Stimulated activated naive B cell treated with anti-CD40 and anti-IgM and Interleukin-4, amounts not matched to agents 10 μg/mL and 1 μg/mL and 100 μg/mL, for 72 hours (primary cell): ENCODE measurements at places on chromosomes 13 and 19.

GRCh38 chr19:17575871-17576757 lies 20.7 kb downstream of the COLGALT1 start:
- DNase-seq, result no peak

- no peak for DNase-seq
Measured at GRCh38 chr13:20882206-20882605, 20.3 kb downstream of the XPO4 start.

DNA sequence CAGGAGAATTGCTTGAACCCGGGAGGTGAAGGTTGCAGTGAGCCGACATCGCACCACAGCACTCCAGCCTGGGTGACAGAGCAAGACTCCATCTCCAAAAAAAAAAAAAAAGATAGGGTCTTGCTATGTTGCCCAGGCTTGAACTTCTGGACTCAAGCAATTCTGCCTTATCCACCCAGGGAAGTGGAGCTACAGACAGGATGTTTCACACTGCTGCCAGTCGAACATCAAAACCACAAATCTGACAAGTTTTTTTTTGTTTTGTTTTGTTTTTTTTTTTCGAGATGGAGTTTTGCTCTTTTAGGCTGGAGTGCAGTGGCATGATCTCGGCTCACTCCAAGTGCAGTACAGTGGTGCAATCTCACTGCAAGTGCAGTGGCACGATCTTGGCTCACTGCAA lies 10.8 kb downstream of the XPO4 start:
- DNase-seq, result no peak

- no peak for DNase-seq
Measured at GRCh38 chr13:30329009-30329585, 21.7 kb upstream of the KATNAL1 start.

GRCh38 chr13:27920677-27921420 lies 1.0 kb downstream of the PDX1 start:
- DNase-seq, result no peak

DNA sequence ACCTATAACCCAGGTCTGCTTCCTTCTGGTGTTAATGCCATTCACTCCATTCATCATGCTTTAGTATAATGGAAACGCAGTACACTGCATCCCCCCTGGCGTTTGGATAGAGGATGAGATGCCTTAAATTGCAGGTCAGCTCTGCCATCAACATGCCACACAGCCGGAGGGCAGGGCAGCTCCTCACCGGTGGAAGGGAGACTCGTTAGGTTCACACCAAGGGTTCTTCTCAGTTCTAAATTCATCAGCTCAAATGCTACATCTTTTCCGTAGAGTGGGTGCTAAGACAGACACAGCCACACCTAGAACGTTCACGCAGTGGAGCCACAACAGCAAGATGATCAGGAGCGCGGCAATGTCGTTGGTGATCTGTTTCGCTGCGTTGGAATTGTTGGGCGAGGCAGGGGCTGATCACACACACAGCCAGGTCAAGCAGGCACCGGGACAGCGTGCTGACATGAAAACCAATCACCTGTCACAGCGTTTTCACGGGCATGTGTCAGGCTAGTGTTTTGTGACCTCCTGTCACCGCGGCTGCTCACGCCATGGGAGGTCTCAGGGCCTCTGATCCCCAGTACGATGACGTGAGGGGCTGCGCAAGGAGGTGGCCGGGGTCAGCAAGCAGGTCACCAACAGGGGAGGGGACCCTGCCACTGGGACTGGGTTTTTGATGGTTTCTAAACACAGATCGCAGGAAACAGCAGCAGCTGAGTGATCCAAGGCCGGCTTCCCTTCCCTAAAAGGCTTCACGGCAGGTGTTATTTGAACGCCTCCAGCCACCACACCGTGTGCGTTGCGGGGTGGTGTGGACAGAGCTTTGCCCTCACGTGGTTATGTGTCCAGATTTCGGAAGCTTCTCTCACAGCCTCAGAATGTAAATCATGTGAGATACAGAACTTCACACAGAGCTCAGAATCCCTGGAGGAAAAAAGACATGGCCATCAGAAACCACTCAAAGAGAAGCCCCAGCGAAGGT lies 94.3 kb upstream of the IRS2 start:
- DNase-seq, result no peak

DNA sequence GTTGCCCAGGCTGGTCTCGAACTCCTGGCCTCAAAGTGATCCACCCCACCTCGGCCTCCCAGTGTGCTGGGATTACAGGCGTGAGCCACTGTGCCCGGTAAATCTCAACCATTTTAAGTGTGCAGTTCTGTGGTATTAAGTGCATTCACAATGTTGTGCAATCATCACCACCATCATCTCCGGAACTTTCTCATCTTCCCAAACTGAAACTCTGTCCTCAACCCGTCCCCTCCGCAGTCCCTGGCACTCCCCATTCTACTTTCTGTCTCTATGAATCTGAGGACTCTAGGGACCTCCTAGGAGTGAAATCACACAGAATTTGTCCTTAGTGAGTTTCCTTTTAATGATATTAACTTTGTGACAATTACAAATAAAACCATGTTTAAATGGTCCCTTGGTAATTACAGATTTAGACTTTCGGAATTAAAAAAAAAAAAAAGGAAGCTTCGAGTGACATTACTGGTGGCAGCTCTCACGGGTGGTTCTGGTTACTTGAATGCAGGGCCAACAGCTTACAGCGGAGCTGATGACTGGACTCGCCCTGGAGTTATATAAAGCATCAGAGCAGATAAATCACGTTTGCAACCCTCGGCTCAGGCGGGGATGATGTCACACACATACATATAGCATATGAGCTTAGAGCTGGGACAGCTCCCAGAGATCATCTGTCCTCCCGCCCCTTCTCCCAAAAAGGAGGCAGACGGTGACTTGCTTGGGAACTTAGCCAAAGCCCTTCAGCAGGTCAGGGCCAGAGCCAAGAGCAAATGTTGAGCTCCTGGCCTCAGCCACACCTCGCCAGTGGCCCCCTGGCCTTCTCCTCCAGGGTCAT lies 89.8 kb downstream of the ZNF557 start:
- DNase-seq, result no peak

- no peak for DNase-seq
Measured at GRCh38 chr19:44796701-44797115, 12.2 kb upstream of the BCAM start.

- no peak for DNase-seq
Measured at GRCh38 chr13:37701306-37701705, 102.7 kb upstream of the POSTN start.

- DNase-seq, result no peak
Measured at GRCh38 chr13:77918391-77919245, at the start of gene EDNRB. Gene EDNRB (minus strand): TSS chr13:77918831. CDS start chr13:77918573, 258 bp downstream.

- DNase-seq, result no peak
Measured at GRCh38 chr13:85808811-85809210, 9.6 kb upstream of the SLITRK6 start.

DNA sequence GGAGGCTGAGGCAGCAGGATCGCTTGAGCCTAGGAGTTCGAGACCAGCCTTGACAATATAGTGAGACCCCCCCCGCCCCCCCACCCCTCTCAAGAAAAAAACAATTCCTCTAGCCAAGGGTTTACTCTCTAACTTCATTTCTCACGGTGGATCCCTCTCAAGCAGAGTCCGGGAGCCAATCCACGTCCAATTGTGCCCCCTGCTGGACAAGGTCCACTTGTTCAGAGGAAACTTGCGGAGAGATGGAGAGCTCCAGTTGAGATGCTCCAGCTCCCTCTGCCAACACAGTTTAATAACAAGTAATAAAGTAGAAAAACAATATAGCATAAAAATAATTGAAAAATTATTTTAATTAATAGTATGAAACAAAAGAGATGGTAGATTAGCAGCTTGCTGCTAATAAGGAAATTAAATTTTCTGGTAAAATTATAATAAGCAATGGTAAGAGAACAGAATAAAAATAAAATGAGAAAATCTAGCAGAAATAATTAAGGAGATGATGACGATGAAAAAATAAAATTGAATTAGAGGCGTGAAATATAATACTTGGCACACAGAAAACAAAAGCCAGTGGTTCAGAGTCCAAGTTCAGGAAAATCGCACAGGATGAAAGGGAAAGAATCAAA lies 14.5 kb upstream of the SIGLEC14 start:
- DNase-seq, result peak; percentile 48

DNA sequence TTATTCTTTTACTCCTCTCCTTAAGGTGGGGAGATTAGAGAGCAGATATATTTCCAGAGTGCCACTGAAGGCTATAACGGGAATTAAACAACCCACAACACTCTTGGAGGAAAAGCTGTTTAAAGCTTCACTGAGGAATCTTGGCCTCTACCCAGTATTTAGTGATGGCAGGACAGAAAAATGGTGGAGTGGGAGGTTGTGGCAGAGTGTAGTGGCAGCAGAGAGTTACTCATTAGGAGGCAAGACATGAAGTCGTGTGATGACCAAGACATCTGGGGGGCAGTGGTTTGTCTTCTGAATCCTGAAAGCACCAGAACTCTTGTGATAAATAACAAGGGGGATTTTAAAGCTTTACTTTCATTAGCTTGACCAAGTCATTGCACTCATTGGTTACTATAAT lies 563.5 kb upstream of the SLITRK5 start:
- no peak for DNase-seq
